Peyer's patch (tissue), 4 donors: ENCODE measurements at places on chromosomes 6 and 20. TPM values are rescaled to one million over a fixed set of nuclear protein-coding genes. Genes with fewer than 3 reads are reported as not detected.

DNA sequence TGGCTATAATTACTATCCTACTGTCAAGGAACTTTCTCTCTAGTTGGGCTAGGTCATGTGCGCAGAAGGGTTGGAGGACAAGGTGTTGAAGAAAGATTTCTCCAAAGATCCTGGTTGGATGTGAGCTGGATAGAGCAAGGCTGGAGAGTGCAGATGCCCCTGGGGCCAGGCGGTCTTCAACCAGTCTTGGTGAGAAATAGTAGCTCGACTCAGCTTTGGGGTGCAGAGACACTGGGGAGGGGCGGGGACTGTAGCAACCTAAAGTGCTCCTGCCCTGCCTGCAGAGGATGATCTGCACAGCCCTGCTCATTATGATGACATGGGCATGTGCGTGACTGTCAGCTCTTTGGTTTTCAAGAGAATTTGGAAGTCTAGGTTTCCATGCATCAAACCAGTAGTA is 35.9 kb downstream of the PHACTR3 start:
- no peak for DNase-seq

The KIAA1755 gene
- 0.80 TPM for total RNA-seq

- DNase-seq, result no peak
These were observed 77.5 kb upstream of the MARCKS start for GRCh38 chr6:113779656-113780055.

- DNase-seq, result peak; percentile 64
These were observed 18.1 kb downstream of the TUBB2B start for GRCh38 chr6:3209114-3210023.

- DNase-seq, result no peak
These were observed 120.1 kb downstream of the TCP11 start for GRCh38 chr6:35021004-35021403.

GRCh38 chr6:33415831-33416230 is 2.1 kb downstream of the CUTA start:
- no peak for DNase-seq

DNA sequence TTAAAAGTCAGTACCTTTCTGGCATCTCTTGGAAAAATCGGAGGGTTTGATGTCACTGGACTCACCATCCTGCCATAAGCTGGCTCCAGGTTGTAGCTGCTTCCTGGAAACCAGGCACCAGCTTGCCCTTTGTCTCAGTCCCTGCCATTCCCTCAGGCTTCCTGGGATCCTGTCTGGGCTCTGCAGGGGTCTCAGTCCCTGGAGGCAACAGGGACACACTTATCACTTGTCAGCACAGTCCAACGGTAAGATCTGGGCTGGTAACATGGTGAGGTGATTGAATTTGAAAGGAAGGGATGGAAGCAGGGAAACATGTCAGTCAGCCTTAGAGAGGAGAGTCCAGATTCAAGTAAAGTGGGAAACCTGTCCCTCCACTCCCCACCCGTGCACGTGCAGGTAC is 147.6 kb upstream of the ECI2 start:
- no peak for DNase-seq

- no peak for DNase-seq
These were observed 147.1 kb downstream of the PREX1 start for GRCh38 chr20:48680650-48681049.

DNA sequence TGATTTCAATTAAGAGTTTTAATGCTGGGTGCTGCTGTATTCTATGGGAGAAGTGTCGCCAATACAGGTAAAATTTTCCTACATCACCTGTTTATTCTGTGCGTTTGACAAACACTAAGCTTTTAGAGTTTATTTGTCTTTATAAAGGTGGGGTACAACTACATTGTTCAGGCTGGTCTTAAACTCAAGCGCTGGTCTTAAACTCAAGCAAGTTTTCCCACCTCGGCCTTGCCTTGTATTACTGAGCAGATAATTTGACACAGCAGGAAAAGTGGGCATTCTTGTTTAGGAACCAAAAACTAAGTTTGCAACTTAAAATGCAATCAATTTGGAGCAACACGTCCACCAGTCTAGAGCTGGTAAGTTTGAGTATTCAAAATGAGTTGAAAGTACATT is 112.9 kb upstream of the BTN3A2 start:
- no peak for DNase-seq

GRCh38 chr6:35094183-35094582 is 47.0 kb downstream of the TCP11 start:
- peak; percentile 42 for DNase-seq
